NCI-H69 (cell line): ENCODE measurements at places on chromosomes 4 and X.

- peak; percentile 78 for DNase-seq
Observed at GRCh38 chrX:94850811-94851210, 1176.8 kb downstream of the FAM133A start.

DNA sequence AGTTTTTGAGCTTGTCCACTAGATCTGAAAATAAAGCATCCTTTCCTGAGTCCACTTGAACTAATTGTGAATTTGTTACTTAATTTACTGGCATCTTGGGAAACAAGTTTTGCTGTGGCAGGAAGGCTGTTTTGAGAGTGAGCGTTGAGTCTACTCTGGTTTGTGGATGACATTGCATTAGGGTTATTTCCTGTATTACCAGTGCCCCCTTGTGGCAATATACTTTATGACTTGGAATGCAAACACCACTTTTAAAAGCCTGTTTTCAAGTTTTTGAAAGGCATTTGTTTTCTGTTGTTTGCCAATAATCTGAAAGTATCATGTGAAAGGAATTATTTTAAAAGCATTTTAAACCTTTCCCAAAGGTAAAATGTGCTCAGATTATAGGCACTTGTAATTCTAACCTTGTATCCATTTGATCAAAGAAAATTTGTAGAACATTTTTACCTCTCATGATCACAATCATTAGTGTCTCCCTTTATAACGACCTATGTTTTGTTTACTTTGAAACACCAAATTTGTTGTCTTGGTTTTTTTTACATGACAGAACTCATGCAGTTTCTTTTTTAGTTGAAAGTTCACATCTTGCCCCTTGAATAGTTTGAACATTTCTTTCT is 18.0 kb upstream of the CYP2U1 start:
- DNase-seq, result peak; percentile 66

DNA sequence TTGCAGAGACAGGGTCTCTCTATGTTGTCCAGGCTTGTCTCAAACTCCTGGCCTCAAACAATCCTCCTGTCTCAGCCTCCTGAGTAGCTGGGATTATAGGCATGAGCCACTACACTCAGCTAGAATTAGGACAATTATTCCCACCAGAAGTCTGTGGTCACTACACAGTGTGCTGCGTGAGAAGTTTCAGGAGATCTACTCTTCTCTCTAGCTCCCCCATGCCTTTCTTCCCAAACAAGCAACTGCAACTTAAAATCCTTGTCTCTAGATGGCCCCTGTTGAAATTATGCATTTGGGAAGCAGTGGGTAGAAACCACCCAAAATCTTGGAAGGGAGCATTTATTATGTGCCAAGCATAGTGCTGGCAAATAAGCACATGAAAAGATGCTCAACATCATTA is 21.1 kb upstream of the MAP7D3 start:
- DNase-seq, result peak; percentile 17

DNA sequence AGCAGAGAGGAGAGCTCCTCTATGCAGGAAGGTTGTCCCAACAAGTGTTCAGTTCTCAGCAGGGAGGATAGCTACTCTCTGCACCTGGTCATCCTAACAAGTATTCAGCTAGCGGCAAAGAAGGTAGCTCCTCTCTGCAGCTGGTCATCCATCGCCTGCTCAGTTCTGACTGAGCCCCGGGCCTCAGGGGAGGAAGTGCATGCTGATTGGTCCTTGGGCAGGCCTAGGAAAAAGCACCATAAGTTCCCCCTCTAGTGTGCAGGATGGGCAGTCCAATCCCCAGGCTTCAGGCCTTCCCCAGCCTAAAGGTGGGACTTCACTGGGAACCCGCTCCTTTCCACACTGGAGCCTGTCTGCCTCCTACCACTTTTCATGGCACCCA is 4.4 kb upstream of the FBXW7 start:
- no peak for DNase-seq

DNA sequence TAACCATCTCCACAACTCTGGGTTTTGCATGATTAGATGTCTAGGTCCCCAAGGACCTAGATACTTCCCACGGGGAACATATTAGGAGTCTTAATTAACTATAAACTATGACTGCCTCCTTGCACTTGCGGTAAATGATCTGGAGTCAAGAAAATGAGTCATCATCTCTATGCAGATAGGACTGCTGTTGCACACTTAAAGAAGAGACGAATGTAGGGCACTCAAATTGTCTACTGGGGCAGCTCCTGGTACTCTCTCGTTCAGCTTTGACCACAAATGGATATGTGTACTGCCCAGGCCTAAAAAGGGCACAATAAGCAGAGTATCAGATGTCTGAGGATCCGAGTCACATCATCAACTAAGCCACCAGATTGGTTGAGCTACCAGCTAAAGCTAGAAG is 1783.4 kb upstream of the AGA start:
- DNase-seq, result no peak

DNA sequence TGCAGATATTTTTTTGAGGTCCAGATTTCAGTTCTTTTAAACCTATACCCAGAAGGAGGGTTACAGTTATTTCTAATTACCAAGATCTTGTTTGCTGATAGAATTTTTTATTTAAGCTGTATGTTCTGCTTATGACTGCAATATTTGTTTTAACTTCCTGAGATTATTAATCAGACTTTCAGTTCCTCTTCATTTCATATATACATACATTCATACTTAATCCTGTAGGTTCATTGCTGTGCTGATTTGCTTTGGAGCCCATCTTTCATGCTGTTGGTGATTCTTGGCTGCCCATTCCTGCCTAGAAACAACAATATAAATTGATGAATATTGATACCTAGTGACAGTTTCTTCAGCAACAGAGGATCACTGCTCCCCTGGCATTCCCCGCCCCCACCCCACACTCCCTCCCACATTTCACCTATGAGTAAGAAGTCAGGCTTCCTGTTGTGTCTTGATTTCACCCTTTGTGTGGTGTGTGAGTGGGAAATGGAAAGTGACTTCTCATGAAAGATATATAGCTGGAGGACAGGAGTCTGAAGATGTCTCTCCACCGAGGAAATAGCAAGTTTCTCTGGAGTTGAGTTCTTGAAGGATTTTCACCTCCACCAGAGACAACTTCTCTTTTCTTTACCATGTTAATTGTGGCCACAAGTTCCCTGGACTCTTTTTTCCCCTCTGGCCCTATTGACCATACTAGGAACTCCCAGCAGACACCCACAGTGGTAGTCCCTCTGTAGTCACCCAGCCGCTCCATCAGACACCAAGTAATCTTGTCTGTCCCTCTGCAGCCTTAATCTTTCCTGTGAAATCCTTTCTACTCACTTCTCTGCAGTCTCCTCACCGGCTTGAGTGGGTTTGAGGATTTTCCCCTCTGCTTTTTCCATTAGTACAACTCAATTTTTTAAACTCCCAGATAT is 118.4 kb downstream of the ASB9 start:
- peak; percentile 1 for DNase-seq

GRCh38 chr4:176656108-176656507 is 136.6 kb downstream of the VEGFC start:
- peak; percentile 23 for DNase-seq

DNA sequence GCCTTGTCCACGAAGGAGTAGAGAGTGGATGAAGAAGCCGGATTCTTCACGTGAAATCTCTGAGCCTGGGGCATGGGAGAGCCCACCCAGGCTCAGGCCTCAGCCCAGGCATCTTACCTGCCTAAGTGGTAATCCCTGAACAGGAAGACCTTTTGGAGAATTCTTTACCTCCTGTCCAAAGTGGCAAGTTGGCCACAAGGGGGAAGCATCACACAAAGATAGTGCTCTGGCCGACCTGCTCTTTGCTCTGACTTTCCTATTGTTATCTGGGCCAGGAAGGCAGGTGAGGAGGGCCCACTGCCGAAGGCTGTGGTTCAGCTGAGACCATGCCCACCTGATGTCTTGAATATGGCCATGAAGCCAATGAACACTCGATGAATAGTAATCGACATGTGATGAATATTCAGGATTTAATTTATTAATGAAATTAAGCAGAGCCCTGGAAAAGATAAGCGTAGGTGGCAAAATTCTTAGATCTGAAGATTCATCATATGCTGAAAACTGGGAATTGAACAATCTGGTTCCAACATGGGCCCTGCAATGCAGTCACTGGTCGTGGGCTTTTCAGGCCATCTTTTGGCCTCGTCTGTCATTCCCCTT is 93.8 kb downstream of the PDGFRA start:
- peak; percentile 76 for DNase-seq

DNA sequence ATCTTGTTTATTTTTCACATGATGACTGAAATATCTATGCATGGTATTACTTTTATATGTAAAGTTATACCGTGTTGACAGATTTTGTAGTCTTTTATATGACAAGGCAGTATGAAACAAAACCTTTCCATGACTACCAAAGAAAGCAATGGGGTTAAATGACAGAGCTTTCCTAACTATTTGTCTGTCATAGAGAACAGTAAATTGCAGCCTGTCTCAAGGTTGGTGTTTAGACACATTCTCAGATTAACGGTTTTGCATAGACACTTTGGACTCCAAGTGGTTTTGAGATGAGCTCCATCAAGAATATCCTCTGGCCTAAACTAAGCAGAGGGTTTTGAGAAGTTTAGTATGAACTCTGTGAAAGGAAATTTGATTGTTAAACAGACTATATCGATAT is 180.7 kb upstream of the TENM3 start:
- DNase-seq, result peak; percentile 3

GRCh38 chrX:17521871-17522693 is 147.1 kb downstream of the NHS start:
- peak; percentile 77 for DNase-seq

GRCh38 chr4:127888559-127888958 is 7.9 kb downstream of the PLK4 start:
- DNase-seq, result peak; percentile 81

- DNase-seq, result no peak
Observed at GRCh38 chrX:64195862-64196261, 9.6 kb downstream of the AMER1 start.

DNA sequence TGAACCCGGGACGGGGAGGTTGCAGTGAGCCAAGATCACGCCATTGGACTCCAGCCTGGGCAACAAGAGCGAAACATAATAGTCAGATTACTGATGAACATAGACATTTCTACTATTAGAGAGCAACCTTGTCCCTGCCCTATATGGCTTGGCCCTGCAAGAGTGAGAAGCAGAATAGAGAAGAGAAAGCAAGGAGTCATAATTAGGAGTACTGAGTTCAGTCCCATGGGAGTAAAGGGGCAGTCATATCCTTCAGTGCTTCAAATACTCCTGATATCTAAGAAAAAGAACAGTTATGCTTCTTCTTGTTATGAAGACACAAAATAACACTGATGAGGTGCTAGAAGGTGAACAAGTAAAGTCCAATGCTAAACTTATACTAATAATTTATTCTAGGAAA is 33.8 kb downstream of the CLDN2 start:
- DNase-seq, result no peak

DNA sequence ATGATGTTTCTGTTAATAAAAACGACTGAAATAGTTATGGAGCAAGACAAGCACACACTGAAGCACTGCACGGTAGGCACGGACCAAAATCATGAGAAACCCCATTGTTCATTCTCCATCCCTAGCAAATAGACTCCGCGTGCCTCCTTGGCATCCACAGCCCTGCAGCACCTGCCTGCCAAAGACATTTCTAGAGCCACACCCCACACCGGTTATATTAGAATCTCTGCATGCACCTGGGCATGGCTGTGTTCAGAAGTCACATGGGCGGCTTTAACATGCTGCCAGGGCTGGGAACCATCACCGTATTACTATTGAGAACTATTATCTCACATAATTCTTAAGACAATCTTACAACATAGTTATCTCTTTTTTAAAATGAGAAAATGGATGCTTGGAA is 5.9 kb downstream of the PDLIM3 start:
- no peak for DNase-seq

DNA sequence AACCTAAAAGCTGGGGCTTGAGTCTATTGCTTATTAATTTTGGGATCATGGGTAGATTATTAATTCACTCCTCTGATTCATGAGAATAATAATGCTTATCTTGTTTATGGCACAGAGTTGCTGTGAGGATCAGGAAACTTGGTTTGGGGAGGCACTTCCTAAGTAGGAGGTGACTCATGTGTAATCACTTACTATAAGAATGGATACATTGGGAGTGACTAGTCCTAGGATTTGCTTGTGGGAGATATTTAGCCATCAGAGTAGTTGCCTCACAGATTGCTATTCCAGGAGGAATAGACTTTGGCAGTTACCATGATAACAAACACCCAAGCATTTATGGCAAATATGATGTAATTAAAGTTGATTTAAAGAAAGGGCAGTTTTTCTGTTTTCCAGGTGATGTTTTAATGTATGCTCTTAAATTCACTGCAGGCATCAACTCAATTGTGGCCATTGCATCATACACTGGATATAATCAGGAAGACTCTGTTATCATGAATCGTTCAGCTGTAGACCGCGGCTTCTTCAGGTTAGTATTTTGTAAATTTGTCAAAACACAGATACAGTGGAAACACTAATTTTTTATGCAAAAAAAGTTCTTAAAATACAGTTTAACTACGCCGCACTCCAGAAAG is 41.9 kb downstream of the POLR2B start:
- no peak for DNase-seq

GRCh38 chr4:156439576-156440200 is 486.0 kb upstream of the CTSO start:
- DNase-seq, result no peak
